ENCODE measurements at places on chromosomes 12 and 14.
A peak's percentile ranks its signal among the peaks of the same experiment; 100 is the strongest.

GRCh38 chr12:13194401-13195110 is 2.0 kb upstream of the EMP1 start:
- no peak for DNase-seq

GRCh38 chr14:104936361-104937155 is 11.9 kb downstream of the PLD4 start:
- DNase-seq = no peak

GRCh38 chr14:61472801-61473376 is 151.5 kb downstream of the PRKCH start:
- DNase-seq = no peak

DNA sequence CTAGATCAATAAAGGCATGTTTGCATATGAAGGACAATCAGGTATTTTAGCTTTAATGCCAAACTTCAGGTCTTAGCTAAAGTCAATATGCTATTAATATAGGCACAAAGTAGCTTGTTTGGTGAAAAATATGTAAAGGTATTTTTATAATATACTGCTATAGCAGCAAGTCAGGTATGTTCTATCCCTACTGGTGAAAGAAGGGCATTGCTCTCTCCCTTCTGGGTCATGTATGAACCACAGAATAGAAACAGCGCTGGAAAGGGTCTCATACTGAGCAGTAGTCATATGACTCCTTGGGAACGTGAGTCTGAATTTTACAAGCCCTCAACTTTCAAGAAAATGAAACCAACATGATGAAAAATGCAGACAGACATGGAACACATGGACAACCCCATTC is 314.6 kb downstream of the GRIN2B start:
- DNase-seq = no peak

DNA sequence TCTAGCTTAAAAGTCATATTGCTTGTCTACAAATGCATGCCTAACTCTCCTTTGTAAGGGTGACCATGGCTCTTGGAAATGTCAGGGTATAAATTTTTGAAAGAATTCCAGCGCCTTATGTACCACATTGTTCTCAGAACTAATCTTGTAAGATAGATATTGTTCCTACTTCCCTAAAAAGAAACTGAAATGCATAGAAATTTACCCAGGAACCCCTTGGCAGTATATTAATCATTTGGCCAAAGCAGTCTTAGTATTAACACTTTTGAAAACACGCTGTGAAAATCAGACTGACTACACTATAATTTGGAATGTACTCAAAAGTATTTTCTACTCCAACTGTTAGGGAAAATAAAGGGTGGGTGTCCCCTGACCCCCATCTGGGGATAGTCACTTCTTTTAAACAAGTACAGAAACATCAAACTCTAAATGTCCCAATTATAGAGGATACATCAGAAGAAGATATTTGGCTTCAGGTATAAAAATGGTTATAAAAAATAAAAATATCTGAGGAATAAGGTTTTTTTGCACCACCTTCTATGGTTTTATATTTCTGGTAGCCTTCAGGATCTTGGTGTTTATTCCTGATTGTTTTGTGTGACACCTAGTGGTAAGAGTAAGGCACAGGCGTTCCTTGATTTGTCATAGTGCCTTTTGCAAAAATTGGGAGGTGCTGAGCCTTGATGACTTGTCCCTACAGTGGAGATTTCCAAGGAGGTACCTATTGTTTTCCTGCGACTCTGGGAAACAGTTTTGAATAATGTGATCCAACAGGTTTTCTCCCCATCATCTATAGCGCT is 2.2 kb upstream of the NFKBIA start:
- peak; percentile 62 for DNase-seq

- DNase-seq = no peak
Measured at GRCh38 chr12:131057211-131057721, 103.6 kb downstream of the ADGRD1 start.

DNA sequence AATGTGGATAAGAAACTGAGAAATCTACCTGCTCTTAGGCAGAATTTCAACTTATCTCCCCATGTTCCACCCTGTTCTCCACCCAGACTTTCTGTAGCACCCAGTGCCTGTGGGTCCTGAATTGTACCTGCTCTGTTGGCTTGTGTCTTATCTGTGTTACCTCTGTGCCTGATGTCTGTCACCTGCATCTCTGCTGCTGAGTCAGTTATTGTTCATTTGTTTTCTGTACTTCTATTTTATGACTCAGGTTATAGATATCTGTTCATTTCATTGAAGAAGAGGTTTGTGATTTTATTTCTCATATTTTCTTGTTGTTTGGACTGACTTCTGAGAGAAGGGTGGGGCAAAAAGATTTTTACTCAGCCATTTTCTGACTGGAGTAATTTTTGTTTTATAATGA is 11.7 kb downstream of the SOCS4 start:
- no peak for DNase-seq

DNA sequence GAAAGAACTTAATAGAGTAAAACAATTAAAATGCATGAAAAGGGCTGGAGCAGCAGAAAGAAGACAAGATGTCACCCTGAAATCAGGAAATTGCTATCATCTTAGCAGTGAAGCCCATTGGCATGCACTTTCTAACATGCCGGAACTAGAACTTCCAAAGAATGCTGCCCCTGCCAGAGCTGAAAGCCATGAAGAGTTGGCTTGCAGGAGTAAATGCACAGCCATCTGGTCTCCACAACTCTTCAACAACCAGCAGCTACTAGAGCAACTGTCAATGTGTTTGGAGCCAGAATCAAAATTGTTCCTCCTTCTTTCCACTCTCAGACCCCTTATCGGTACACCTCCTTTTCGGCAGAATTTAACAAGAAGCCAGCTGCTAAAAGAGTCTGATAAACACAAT is 414.1 kb downstream of the KCNH5 start:
- DNase-seq = no peak

DNA sequence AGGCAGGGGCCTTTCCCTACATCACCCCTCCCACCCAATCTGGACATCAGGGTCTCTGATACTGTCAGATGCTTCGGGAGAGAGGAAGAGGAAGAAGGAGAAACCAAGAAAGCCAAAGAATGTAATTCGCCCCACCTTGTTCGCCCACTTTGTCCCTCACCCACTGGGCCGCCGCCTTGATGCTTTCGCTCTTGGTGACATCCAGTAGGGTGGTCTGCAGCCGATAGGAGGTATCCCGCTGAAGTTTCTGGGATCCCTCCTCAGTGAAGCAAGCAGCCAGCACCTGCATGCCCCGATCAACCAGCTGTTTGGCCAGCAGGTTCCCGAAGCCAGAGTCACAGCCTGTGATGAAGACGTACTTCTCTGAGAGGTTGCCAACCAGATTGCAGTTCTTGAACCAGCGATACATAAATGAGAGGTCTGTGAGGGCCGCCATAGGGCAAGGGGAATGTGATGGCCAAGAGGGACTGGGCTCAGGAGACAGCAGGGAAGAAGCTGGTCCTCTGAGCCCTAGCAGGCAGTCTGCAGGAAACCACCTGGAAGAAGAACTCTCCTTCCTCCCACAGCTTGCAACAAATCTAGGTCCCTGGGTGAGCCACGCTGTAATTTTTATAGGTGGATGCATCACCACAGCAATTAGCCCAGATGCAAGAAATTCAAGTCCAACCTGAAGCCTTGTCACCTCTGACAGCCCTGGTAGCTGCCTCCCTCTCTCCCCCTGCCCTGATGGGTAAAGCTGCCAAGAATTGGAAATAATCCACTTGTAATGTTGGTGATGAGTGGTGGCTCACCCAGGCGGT is at the start of gene SDR9C7:
TSS of gene SDR9C7 (minus strand) at position 583 of the 800 bp plus-strand sequence. CDS start at position 436, 147 bp downstream.
- no peak for DNase-seq

- DNase-seq = no peak
Measured at GRCh38 chr14:103708750-103709187, 6.5 kb downstream of the XRCC3 start.

DNA sequence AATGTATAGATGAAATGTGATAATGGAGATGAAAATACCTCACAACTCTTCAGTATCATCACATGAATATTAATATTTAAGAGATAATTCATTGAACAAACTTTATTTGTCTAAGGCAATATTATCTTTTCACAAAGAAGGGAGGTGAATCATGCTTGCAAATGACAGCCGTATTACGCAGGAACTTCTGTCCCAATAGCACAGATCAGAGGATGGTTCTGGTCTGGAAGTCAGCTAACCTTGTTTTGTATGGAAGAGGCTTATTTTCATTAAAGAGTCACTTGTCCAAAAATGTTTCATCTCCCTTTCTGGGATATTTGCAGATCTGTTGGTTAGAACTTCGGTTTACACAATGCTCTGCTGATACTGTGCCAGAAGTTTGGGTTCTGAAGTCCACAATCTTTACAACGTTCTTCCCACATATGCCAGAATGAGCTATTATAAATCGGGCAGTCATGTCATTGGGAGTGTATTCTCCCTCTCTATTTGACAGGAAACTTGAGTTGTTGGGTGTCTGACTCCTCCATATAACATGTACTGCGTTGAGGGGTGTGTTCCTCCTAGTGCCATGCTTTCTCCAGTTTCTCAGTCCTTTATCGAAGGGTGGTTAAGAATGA is 29.8 kb downstream of the YY1 start:
- no peak for DNase-seq

- no peak for DNase-seq
Measured at GRCh38 chr14:72560331-72560730, 333.6 kb downstream of the DPF3 start.

DNA sequence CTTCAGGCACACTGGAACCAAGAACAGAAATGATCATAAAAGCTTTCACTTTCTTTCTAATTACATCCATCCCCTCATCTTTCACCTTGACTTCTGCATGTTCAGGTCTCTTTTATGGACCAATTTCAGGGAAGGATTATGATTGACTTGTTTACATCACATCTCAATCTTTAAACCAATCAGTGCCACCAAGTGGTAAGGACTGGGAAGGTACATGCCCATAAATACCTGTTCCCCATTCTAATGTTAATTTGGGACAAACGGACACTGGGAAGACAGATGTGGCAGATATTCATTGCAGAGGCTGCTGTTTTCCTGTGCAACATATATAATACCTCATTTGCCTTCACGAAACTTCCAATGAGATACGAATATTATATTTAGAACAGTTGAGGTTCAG is 978.1 kb downstream of the GALC start:
- DNase-seq = no peak

GRCh38 chr12:57008178-57008577 is 1.8 kb upstream of the ZBTB39 start:
- DNase-seq = peak; percentile 13

DNA sequence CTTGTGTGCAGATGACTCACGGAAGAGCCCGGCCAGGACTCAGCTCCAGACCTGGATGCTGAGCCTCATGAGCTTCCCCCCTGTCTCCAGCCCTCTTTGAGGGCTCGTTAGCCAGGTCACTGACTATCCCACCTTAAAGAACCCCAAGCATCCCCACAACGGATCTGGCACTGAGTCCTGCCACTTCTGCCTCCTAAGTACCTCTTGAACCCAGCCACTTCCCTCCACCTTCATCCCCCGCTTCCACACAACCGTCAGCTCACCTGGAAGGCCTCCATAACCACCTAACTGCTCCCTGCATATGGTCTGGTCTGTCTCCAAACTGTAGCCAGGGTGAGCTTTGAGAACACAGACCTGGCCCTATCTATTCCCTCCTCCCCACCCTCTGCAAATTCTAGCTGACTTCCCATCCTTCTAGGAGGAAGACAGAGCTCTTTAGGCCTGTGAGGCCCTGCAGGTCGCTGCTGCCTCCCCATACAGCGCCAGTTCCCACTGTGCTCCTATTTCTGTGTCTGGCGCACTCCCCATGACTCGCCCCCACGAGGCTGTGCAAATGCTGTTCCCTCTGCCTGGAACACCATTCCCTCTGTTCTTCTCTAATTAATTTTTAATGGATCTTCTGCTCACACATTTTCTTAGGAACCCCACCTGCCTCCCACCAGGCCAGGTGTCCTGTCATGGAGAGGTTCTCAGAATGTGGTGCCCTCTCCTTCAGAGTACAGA is 2.9 kb upstream of the HSP90AA1 start:
- no peak for DNase-seq

DNA sequence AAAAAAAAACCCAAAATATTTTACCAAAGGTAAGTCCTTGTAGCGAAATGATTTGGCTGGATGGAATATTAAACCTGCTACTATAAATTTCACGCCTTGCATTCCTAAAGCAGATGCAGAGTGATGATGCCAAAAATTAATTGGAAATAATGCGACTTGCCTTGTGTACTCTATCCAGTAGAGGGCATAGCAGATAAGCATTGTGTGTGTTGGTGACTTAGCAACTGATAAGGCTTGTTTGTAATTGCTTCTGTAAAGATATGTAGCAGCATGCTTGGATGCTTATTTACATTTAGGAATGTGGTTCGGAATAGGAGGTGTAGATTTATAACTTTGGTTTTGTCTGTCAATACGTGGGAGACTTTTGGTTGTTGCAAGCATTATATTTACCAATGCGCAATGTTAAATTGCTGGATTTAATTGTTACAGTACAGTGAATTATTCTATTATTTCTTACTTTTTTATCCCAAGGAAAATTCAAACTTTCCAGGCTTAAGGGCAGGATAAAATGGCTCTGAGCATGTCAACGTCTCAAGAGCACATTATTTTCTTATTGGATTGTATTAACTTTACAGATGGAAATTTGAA is 80.5 kb downstream of the TMEM260 start:
- DNase-seq = no peak

DNA sequence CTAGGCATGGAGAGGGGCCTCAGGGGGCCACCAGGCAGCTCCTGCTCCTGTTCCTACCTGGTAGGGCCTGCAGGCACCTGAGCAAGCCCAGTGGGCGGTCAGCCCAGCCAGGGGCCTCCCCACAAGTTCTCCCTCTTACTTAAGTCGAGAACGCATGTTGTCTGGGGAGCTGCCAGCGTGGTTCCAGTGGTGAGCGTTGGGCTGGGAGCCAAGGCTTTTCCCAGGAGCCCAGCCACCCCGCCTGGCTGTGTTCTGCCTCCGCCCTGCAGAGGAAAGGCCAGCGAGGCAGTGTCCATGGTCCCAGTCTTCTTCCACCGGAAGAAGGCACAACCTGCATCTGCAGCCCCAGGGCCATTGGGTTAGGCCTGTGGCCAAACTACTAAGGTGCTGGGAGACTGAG is 1.4 kb downstream of the C14orf180 start:
- no peak for DNase-seq

DNA sequence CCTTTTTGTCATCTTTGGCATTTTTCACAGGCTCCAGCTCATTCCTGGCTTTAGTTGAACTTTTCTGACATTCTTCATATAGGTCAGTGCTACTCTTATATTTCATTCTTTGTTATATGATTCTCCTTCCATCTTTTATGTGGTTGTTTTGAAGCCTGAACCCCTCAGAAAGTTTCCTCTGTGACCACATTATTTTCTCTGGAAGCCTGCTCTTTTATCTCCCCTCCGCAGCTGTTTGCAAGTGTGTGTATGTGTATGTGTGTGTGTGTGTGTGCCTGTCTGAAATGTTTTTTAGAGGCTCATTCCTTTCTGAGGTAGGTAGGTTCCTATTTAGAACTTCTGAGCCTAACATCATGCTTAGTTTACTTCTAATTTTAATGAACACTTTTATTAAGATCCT is 47.6 kb downstream of the ANO4 start:
- no peak for DNase-seq

GRCh38 chr14:55298500-55298822 is 27.2 kb downstream of the FBXO34 start:
- DNase-seq = no peak

GRCh38 chr12:109589240-109589590 is 15.6 kb downstream of the MVK start:
- DNase-seq = no peak
